Right ventricle myocardium superior (tissue), 1 donor: ENCODE measurements at places on chromosomes 2 and 18.

GRCh38 chr18:58080451-58080850, 36.4 kb downstream of the NEDD4L start:
- DNase-seq, result no peak

DNA sequence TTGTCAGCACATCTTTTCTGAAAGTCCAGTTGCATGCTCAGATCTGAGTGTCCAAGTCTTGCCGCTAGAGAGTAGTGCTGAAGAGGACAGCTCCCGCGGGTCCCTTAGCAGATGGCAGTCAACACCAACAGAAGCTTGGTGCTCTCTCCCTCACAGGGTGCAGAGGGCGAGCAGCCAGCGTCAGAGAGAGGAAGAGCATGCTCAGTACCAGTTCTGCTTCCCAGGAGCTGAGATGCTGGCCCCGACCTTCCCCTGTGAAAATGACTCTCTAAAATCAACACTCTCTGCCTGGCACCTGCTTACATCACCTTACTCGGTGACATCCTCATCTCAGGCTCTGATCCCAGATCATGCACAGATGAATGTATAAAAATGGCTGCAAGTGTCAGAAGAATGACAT, 86.0 kb upstream of the TWIST2 start:
- no peak for DNase-seq

GRCh38 chr2:239779584-239779983, 245.6 kb downstream of the NDUFA10 start:
- peak; percentile 20 for DNase-seq

DNA sequence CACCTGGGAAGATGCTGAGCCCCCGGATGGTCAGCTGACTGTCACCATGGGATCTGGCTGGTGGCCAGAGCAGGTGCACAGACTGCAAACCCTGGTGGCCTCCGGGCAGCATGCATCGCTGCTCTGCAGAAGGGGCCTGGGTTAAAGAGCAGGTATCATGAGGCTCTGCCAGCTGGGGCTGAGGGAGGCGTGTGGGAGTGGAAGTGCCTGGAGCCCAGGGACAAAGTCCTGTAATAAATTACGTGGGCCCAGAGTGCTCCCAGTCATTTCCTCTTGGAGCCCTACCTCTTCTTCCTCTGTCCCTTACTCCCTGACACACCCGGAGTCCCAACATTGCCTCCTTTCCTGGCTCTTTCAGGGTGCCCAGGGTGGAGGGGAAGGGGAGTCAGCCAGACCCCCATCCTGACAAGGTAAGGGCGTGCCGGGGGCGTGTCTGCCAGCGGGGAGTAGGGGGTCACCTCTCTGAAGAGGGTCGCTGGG, at the start of gene MYO7B:
Gene MYO7B, plus strand, starts transcription at position 262 of the 480 bp plus-strand sequence. CDS start 24,040 bp downstream, outside the sequence.
- no peak for DNase-seq

- no peak for DNase-seq
Measured at GRCh38 chr2:20448246-20448976, 1.5 kb downstream of the RHOB start.

DNA sequence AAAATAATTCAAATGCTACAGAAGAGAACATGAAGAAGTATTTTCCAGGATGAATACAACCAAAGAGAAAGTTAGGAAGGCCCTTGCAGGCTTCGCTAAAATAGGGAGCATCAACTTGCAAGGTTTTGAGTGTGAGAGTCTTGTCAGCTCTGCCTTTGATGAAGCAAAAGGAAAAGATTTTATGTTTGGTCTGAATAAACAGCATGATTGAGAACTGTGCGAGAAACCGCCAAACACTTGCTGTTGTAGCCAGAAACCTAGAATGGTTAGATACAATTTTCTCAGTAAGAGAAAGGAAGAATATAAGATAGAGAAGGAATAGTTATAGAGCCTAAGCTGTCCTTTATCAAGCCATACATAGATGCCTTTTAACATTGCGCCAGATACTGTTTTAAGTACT, 163.6 kb downstream of the L3MBTL4 start:
- DNase-seq, result no peak

- no peak for DNase-seq
Measured at GRCh38 chr2:11678306-11678960, 8.4 kb upstream of the NTSR2 start.
